ENCODE measurements at places on chromosomes 2 and 18. TPM values are rescaled to one million over a fixed set of nuclear protein-coding genes. Genes with fewer than 3 reads are reported as not detected.

PHOSPHO2 gene
- 3.0 TPM for total RNA-seq

KCNG3 gene
- 0.14 TPM for total RNA-seq

DLGAP1 gene
- total RNA-seq = 2.3 TPM

- H3K4me3 ChIP-seq = no peak overlapping the region
- DNase-seq = no peak
- H3K27ac ChIP-seq = no peak overlapping the region
These were observed 48.4 kb upstream of the RMP24 start for GRCh38 chr18:35923939-35924684.

- no peaks in the 10 kb centered on the region for H3K27me3 ChIP-seq
- H3K4me3 ChIP-seq = no peak overlapping the region
These were observed 51.5 kb downstream of the PUM2 start for GRCh38 chr2:20299113-20299512.

DNA sequence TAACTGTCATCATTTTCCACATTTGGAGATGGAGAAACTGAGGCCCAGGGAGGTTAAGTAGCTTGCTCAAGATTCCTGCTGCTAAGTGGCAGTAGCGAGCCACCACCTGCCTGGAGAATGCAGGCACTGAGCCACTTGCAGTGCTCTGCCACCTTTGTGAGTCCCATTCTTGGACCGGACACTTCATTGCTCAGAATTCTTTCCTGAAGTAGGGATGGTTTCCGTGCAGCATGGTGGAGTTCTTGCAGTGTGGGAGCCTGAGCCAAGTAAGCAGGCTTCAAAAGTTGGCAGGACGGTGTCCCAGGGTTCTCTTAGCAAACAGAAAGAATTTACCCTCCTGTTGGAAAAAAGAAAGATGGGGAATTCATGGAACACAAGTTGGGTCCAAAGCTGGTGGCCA lies 115.0 kb upstream of the MMADHC start:
- H3K27me3 ChIP-seq = no peaks in the 10 kb centered on the region
- H3K4me3 ChIP-seq = no peak overlapping the region
- no peak overlapping the region for H3K27ac ChIP-seq
- no peak for DNase-seq

- no peaks in the 10 kb centered on the region for H3K36me3 ChIP-seq
- no peak overlapping the region for H3K4me3 ChIP-seq
- H3K27ac ChIP-seq = no peak overlapping the region
- H3K27me3 ChIP-seq = no peaks in the 10 kb centered on the region
These were observed 451.4 kb upstream of the ID2 start for GRCh38 chr2:8230466-8230865.

- no peaks in the 10 kb centered on the region for H3K36me3 ChIP-seq
- no peak for DNase-seq
- H3K27ac ChIP-seq = no peak overlapping the region
These were observed 880.7 kb downstream of the SUCLG1 start for GRCh38 chr2:83578405-83578804.

Measured in astrocyte (in vitro differentiated cells and primary cell).